MG63 (cell line): ENCODE measurements at places on chromosomes 6 and 20.

- no peak for DNase-seq
These were observed 2.9 kb upstream of the PRSS35 start for GRCh38 chr6:83509441-83509840.

DNA sequence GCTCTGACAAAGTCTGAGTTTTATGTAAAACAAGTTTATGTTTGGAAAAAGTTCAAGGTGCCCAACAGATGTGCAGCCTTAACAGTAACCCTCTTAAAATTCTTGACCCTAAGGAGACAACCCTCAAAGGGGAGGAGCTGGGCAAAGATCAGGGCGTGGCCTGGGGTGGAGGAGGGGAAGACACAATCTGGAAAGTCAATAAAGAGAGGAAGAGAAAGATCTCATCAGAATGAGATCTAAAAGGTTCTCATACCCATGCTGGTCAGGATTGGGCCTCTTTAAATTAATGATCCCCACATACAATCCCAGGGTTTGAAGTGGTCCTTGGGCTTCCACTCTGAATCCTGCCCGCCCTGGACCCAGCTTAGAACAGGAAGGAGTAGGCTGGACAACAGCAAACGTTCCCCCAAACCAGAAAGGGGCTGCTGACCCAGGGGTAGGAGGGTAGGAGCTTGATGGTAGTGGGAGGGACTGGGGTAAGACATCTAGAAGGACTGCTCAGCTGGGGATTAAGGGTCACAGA lies 33.0 kb downstream of the FOXP4 start:
- no peak for DNase-seq

DNA sequence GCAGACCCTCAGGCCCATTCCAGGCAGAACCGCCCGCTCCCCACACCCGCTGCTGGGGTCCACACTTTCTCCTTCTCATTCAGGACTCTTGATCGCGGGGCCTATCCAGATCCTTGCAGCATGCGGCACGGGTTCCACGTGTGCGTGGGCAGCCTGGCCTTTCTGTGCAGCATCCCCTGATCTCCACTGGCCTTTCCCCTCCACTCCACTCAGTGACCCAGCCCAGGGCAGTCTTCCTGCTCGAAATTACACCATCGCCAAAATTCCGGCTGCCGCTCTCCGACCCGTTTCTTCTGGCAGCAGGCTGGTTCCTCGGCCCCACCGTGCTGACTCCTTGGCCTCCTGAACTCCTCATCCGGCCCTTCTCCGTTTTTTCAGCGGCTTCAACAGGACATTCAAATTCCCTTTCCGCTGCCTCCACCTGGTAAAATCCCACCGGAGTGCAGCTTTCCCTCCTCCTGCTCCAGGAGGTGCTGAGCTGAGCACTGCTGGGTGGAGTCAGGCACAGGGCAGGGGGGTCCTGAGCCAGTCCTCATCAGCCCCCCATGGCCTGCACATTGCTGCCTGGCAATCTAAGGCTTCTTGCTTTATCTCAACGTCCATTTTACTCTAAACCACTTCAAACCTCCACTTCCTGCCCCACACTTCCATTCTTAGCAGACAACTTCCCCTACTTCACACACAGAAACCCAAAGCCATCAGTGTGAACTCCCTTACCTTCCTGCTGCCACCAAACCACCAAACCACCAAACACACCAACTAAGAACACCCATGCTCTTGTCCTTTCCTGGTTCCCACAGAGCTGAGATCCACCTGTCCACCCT lies 9.0 kb downstream of the SFT2D1 start:
- no peak for DNase-seq

GRCh38 chr6:154951345-154952200 lies 43.5 kb upstream of the TIAM2 start:
- DNase-seq, result no peak

DNA sequence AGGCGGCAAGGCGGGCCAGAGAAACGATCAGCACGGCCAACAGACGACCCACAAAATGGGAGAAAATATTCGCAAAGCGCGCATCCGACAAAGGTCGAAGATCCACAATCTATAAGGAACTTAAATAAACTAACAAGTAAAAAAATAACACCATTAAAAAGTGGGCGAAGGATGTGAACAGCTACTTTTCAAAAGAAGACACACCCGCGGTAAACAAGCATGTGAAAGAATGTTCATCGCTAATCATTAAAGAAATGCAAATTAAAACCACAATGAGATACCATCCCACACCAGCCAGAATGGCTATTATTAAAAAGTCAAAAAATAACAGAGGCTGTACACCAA lies 117.8 kb upstream of the SIRPA start:
- DNase-seq, result no peak
